Colonic mucosa (tissue), 4 donors: ENCODE measurements at places on chromosomes 13 and 19.

DNA sequence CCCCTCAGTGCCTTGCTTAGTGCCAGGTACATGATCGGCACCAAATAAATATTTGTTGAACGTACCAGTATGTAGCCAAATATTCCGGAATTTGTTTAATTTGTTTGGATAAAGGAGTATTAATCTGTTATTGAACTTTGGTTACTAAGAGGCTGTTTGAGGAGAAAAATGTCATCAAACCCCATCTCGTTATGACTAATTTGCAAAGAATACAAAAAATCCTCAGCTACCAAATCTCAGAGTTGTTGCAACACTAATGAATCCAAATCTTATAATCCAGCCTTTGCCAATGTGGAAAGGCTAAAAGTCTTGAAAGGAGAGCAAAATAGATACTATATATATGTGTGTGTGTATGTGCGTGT is 79.5 kb downstream of the KLF5 start:
- no peak for DNase-seq

GRCh38 chr19:32201211-32201610 is 144.2 kb upstream of the ZNF507 start:
- no peak for DNase-seq

DNA sequence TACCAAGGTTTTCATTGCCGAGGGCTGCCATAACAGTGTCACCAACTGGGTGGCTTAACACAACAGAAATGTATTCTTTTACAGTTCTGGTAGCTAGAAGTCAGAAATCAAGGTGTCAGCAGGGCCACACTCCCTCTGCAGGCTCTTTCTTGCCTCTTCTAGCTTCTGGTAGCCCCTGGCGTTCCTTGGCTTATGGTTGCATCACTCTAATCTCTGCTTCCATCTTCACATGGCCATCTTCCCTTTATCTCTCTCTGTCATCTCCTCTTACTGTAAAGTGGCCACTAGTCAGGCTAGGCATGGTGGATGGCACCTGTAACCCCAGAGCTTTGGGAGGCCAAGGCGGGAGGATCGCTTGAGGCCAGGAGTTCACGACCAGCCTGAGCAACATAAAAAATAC is 38.0 kb upstream of the MRI1 start:
- no peak for DNase-seq

GRCh38 chr13:29165840-29166239 is 345.7 kb downstream of the MTUS2 start:
- DNase-seq = no peak

DNA sequence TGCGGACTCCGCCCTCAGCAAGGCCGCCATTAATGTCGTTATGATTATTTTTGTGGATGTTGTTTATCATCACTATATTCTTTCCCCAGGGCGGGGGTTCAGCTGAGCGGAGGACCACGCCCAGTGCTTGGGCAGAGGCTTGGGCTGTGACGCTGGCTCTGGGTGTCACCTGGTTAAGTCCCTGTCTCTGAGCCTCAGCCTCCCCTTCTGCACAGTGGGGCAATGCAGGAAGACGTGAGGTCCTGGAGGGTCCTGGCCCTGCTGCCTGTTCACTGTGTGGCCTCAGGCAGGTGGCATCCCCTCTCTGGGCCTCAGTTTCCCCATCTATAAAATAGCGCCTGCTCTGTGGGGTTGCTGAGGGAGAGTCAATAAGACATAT is 32.5 kb downstream of the NFIC start:
- DNase-seq = peak; percentile 45

DNA sequence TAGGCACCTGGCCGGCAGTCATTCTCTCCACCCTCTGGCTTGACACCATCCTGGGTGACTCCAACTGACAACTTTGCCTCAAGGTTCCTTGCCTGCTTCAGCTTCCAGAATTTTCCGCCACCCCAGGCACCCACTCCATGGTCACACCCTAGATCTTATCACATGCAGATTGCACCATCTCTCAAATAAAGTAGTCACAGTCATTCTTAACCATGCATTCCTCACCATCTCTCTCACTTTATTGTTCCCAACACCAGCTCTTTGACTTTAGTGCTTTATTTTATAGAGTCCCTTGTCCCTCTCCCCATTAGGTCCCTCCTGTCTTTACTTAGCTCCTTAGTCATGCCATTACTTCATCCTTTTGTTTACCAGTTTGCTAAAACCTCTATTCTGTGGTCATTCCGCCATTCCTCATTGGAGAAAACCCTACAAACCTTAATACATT is 351.7 kb downstream of the SPRY2 start:
- peak; percentile 59 for DNase-seq

GRCh38 chr13:101514695-101515275 is 62.3 kb downstream of the ITGBL1 start:
- peak; percentile 20 for DNase-seq

- no peak for DNase-seq
Measured at GRCh38 chr19:55345101-55345817, 5.6 kb downstream of the KMT5C start.

- DNase-seq = peak; percentile 79
Measured at GRCh38 chr19:33416307-33417215, 43.1 kb downstream of the CEBPG start.

GRCh38 chr13:48500652-48501197 is 32.2 kb downstream of the RCBTB2 start:
- DNase-seq = no peak

DNA sequence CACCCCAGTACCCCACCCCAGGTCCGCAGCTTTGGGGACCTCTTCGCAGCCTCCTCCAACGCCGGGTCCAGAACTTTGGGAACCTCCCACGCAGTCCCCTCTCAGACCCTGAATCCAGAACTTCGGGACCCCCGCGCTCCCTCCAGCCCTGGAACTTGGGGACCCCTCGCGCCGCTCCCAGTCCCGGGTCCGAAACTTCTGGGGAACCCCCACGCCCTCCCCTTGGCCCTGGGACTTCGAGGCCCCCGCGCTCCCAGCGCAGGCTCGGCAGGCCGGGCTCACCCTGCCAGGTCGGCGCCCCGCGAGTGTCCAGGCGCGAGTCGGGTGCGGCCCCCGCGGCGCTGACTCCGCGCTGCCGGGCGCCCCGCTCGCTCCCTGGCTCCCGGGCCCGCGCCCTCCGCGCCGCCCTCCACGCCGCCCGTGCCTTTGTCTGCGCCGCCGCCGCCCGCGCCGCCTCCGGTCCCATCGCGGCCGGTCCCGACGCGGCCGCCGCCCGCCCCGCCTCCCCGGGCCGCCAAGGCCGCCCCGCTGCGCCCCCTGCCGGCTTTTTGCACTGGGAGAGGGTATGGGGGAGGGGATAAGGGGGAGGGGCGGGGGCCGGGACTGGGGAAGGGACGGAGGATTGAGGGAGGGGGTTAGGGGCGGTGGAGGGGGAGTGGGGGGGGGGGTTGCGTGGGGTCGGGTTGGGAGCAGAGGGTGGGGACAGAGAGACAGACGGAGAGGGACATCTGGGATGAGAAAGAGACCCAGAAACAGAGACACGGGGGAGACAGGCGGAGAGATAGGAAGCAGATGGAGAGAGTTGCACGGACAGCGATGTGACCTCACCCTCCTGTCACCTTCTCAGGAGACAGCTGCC is at the start of gene HOMER3:
TSS of gene HOMER3 (minus strand) at position 449 of the 859 bp plus-strand sequence. CDS start 2,235 bp downstream, outside the sequence.
- peak; percentile 84 for DNase-seq

DNA sequence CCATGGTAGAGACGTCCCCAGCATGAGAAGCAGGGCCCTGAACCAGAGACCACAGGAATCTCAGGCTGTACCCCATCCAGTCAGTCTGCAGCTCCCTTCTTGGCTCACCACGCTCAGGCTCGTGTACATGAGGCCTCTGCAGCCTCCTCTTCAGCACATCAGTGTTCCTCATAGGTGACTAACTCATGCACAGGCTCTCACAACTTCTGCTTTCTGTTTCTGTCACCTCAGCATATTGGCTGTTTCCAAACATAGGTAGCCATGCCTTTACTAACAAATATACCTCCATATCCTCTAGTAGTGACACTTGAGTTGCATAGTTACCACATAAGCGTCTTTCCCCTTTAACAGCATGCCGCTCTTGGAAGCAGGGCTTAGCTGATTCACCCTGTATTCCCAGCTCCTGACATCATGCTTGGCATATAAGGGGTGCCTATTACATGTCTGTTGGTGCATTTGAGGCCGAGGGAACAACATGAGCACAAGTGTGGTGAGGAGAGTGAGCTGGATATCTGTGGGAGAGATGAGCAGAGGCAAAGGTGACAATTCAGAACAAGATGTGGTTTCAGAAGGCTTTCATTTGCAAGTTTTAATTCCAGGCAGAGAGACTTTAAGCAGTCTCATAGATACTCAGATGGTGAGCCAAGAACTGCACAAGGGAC is 16.7 kb downstream of the ZNF473 start:
- DNase-seq = no peak

GRCh38 chr13:113155982-113156655 is 2.3 kb upstream of the PROZ start:
- DNase-seq = no peak

DNA sequence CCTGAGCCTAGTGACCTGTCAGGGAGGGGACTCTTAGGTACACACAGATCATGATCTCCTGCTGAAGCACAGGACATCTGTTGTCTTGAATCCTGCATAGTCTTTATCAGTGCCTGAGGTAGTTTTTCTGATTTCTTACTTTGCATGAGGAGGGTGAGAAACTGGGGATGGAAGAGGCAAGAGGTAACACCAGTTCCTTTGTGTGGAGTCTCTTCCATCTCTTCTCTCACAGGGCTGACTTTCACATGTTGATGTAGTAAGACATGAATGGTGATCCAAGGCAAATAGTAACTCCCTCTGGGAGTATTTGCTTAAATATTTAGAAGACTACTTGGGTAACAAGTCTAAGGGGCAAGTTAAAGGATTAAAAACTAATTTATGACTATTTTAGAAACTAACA is 9.5 kb downstream of the NBEA start:
- DNase-seq = no peak

GRCh38 chr13:51479199-51479523 is 26.3 kb upstream of the INTS6 start:
- no peak for DNase-seq

GRCh38 chr13:31913459-31913858 is 118.1 kb upstream of the FRY start:
- no peak for DNase-seq

DNA sequence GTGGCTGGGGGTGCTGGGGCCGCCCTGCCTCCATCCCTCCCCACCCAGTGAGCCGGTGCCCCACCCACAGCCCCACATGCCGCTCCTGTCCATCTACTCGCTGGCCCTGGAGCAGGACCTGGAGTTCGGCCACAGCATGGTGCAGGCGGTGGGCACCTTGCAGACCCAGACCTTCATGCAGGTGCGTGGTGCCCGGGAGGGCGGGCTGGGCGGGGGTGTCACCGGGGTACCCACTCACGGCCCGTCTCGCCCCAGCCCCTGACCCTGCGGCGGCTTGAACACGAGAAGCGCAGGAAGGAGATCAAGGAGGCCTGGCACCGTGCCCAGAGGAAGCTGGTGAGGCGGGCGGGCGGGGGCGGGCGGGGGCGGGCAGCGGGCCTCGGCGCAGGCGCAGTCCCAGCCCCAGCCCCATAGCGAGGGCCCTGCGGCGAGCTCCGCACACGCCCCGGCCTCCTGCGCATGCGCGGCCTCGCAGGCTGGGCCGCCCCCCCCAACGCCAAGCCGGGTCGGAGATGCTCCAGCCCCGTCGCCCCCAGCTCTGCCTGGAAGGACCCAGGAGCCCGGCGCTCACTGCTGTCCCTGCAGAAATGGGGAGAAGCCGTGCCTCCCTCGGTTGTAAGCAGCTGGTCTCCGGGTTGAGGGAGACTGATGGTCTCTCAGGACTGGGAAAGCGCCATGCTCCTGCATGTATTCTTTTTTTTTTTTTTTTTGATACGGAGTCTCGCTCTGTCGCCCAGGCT is 7.7 kb downstream of the ARHGAP45 start:
- peak; percentile 92 for DNase-seq

DNA sequence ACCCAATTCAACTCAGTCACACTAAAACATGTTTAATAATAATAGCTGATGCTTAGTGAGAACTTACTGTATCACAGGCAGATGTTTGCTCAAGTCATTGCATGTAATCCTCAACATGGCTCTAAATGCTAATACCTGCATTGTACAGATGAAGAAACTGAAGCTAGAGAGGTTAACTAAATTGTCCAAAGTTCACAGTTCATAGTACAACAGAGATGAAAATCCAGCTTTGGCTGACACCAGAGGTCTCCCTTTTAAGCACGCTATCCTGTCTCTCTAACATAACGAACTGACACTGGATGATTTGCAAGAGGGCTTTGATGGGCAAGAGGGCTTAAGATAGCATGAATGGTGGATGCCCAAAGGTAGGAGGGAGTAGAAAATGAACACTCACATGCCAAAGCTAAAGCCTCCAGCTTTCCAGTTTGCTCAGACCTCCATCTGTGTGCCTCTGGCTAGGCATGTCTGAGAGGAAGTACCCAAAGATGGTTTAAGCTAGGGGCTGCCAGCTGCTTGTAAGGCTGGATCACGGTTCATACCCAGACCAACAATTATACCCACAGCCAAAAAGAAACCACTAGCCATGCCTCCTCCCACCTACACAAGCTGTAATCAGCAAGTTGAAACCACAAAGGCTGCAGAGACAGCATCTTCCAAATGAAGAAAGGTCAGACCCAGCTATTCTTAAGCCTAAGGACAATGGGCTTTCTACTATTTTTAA is 196.9 kb upstream of the UBL3 start:
- DNase-seq = no peak

GRCh38 chr19:21117041-21117907 is 24.6 kb upstream of the ZNF431 start:
- no peak for DNase-seq

DNA sequence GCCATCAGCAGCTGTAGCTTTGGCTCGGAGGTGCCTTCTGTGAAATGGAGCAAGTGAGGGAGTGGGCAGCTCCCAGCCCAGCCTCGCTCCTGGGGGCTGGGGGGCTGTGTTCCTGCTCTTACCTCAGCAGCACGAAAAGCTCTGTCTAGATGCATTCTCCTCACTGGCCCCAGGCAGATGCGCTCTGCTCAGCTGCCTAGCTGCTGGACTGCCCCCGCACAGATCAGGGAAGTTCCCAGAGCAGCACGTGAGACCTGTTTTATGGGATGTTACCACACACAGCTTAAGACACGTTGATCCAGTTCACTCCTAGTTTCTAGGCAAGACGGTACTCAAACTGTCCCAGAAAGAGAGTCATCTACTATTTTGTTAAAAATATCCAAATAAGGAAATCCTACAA is 13.6 kb downstream of the LCP1 start:
- DNase-seq = no peak

DNA sequence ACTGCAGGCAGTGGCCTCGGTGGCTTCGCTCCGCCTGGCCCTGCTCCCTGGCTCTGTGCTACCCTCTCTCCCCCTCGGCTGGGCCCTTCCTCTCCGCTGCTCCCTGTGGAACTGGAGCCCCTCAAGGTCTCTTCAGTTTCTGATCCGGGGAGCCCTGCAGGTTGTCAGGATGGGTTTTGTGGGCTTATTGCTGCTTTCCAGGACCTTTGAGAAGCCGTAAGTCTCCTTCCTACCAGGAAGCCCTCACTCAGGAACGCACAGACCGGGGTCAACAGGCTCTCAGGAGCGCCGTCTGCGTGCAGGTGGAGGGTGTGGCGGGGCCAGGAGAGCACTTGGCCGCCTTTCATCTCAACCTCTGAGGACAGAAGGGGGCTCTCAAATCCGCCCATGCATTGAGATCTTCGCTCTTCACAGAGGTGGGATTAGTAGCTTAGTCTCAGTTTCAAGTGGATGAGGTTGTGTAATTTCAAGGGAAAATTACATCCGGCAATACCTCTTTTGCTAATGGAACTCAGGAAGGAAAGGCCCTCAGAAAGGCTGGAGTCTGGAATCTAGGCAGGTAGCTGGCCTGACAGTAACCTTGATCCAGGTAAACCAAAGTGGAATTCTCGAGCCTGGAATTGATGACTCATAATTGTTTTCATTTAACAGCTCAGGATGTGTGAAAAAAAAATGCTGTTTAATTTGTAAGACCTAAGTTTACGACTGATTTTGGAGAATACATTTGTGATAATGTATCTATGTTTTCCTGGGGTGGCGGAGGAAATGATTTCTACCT is 102.0 kb downstream of the ATP11A start:
- no peak for DNase-seq
